Natural killer cell treated with Interleukin-12 subunit alpha and Interleukin-12 subunit beta and Interleukin-15 and Interleukin-18, amount 100 ng/mL, for 72 hours (primary cell): ENCODE measurements at places on chromosomes 16 and 17. TPM values are rescaled to one million over a fixed set of nuclear protein-coding genes. Genes with fewer than 3 reads are reported as not detected.

MPO gene
- not detected for total RNA-seq

GALR2 gene
- total RNA-seq = 0.21 TPM

KRTAP3-1 gene
- not detected for total RNA-seq

CDC6 gene
- total RNA-seq = 172 TPM

RPS2 gene
- 2,056 TPM for total RNA-seq

C16orf92 gene
- not detected for total RNA-seq

ZNF747 gene
- total RNA-seq = 8.7 TPM

CCDC43 gene
- 27.6 TPM for total RNA-seq

CCDC144A gene
- total RNA-seq = 1.5 TPM

CHST5 gene
- total RNA-seq = 0.14 TPM

ANKS4B gene
- not detected for total RNA-seq

ABCA9 gene
- total RNA-seq = 0.12 TPM

ZCCHC14 gene
- total RNA-seq = 15.7 TPM
